NCI-H2029 treated with DMSO at 0.1 percent for 48 hours (cell line): ENCODE measurements at places on chromosomes 2 and 18.

- no peak for DNase-seq
These were observed 543.3 kb upstream of the ID2 start for GRCh38 chr2:8138525-8138922.

DNA sequence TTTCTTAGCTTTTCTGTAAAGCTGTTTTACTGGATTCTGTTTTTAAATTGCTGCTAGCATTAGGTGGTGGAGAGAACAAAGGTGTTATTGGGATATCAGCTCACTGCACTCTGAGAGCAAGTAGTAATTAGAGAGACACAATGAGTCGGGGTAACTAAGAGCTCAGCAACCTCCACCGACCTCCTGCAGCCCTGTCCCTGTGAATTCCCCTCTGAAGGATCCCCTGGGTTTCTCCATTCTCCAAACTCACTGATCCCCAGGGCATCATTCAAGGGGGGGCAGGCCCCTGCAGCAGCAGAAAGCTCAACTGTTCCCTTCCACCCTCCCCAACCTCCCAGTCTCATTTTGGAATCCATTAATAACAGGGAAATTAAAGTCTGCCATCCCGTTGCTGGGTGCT, 73.0 kb downstream of the MTCL1 start:
- no peak for DNase-seq

- no peak for DNase-seq
These were observed 233.3 kb downstream of the AGAP1 start for GRCh38 chr2:235727174-235727573.

- no peak for DNase-seq
These were observed 188.6 kb downstream of the AFF3 start for GRCh38 chr2:99953750-99954149.

GRCh38 chr2:127313406-127313805, 19.5 kb upstream of the ERCC3 start:
- no peak for DNase-seq

DNA sequence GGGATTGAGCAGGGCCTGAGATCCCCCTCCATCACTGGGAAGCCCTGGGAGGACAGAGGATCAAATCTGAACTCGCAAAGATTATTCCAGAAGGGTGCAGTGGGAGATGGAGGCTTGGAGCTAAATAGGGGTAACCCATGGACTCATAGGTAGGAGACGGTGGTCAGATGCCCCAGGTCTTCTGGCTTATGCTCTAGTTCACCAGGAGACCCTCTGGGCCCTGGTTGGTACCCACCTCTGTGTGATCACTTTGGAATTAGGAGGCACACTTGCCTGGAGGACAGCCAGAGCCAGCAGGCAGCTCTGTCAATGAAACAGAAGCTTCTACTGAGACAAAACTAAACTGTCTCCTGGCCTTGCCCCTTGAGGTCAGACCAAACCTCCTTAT, 110.6 kb downstream of the TGFA start:
- no peak for DNase-seq

GRCh38 chr2:147149575-147150240, 695.1 kb upstream of the ACVR2A start:
- no peak for DNase-seq

- DNase-seq, result peak; percentile 85
These were observed 174.6 kb downstream of the NCK2 start for GRCh38 chr2:105919191-105919811.

DNA sequence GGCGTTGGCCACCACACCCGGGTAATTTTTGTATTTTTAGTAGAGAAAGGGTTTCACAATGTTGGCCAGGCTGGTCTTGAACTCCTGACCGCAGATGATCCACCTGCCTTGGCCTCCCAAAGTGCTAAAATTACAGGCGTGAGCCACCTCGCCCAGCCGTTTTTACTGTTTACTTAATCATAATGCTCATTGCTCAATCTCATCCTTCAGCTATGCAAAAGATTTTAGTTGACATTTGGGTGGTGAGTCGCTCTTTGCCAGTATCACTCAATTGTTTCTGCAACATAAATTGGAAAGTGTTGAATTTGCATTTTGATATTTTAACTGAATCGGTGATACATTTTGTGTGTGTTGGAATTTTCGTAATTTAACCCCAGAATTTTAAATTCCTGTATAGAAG, 7.8 kb upstream of the ZNF532 start:
- no peak for DNase-seq

GRCh38 chr2:197109326-197109725, 182.8 kb upstream of the PGAP1 start:
- DNase-seq, result no peak

DNA sequence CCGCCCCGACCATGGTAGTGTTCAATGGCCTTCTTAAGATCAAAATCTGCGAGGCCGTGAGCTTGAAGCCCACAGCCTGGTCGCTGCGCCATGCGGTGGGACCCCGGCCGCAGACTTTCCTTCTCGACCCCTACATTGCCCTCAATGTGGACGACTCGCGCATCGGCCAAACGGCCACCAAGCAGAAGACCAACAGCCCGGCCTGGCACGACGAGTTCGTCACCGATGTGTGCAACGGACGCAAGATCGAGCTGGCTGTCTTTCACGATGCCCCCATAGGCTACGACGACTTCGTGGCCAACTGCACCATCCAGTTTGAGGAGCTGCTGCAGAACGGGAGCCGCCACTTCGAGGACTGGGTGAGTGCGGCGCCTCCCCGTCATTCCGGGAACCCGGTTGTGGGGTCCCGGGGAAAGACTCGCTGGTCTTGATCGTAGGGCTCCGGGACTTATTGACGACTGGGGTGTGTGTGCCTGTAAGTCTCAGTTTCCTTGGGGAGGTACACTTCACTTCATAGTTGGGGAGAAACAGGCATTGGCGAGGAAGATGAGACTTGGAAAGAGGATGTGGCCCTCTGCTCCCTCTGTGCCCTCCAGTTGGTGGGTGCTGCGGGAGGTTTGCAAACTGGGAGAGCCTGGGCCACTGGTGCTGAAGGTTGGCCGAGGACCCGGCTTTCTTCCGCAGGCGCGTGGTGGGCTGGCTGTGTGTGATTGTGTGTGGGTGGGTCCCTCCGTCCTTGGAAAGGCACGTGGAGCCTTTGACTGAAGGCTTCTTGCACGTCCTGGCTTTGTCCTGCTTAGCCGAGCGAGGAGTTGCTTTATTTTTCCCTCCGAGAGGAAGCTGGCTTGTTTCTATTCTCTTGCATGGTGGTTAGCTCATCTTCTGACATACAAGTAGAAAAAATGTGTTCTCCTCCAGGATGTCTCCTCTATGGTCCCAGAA, 886 bp downstream of the PRKCE start:
- DNase-seq, result no peak

GRCh38 chr2:70655786-70656185, 102.2 kb upstream of the TGFA start:
- no peak for DNase-seq

DNA sequence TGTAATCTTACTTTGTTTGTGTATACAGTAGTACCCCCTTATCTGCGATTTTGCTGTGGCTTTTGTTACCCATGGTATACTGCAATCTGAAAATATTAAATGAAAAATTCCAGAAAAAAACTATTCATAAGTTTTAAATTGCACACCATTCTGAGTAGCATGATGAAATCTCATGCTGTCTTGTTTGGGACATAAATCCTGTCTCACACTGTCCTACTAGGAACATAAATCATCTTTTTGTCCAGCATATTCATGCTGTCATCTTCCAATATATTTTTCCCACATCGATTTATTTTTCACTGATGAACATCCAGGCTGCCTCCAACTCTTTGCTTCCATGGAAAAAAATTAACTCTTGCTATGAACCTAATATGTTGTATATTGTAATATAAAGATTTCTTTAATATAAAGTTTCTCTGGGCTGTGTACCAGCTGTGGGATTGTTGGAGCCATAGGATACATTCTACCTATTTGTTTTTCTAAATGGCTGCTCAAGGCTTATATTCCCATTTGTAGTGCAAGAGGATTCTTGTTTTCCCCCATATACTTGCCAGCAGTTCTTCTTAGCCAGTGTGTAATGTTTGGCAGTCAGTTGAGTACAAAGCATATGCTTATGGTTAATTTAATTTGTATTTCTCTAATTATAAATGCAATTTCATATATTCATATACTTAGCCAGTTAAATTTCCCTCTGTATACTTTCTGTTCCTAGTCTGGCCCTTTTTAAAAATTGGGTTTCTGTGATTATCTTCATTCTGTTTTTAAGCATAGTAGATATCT, 114.3 kb upstream of the MYO3B start:
- no peak for DNase-seq

DNA sequence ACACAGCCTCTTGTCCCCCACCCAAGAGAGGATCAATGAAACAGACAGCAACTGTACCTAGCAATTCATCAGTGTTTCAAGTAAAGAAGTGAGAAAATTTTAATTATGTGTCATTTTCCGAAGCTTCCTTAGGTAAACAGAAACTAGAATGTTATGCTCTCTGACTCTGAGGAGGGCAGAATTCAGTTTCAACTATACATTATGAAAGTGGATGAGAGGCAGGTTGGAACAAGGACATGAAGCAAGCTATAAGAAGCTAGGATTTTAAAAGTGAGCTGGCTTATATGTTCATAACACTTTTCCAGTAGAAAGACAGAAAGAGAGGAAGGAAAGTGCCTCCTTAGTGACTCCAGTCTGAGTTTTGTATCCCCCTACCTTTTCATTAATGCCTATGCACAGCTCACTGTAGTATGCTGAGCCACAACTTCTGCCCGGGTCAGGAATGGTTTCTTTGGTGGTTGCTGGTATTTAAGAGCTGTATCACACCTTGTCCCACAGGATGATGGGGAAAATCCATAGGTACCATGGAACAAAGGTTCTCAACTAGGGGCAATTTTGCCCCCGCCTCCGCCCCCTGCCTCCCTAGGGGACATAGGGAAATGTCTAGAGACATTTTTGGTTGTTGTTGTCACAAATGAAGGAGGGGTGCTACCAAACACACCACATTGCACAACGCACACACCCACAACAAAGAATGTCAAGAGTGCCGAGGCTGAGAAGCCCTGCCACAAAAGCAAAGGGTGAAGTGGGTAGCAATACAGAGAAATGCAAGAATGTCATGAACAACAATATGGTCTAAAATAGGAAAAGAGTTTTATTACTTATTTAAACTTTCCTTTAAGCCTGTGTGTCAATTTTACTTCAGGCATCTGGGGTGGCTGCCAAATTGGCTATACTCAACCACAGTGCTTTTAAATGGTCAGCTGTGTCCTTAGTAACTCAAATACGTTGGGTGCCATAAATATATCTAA, 161.0 kb upstream of the ZFP36L2 start:
- DNase-seq, result no peak

GRCh38 chr2:5674026-5674340, 18.2 kb upstream of the SOX11 start:
- no peak for DNase-seq

DNA sequence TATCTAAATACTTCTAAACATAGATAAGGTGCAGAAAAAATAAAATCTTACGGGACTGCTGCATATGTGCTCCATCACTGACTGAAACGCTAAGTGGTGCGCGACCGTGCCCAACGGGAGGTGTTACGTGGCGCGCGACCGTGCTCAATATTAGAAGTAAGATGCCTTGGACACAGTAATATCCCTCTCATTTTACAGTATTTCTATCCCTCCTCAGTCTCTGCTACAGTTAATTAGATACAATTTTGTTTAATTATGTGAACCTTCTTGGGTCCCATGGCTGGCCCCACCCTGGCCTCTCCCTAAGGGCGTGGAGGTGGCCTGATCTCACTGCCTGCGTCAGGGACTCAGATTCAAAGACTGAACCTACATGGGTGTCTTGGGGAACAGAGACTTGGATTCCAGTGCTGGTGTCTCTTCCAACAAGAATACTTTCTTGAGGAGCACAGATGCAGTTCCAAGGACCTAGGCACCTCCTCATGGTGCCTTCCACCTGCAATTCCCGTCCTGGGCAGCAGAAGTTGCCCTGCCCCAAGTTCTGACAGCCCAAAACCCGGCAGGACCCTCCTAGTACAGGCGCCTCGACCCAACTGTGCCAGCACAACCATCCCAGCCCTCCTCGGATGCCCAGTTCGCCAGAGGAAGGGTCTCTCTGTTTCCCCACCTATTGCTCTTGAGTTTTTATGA, 59.2 kb downstream of the PARD6G start:
- no peak for DNase-seq

- no peak for DNase-seq
These were observed 57.2 kb downstream of the CYB5A start for GRCh38 chr18:74234326-74235171.

DNA sequence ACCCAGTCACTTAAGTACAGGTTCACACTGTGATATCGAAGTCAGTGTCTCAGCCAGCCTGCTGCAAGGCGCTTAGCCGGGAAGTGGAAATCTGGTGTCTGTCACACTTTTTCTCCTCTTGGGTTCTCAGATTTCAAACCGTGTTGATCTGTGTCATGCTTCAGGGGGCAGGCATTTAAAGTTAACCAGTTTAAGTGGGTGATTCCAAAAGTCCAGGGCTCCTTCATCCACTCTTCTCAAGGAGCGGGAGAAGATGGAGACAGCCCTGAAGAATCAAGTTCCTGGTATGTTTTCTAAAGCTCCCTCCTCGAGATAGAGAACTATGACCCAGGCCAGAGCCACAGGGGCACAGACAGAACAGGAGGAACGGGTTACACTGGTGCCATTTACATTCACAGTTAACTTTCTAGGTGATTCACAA, 331.7 kb downstream of the GBX2 start:
- no peak for DNase-seq

GRCh38 chr2:183495589-183496267, 371.5 kb downstream of the NUP35 start:
- no peak for DNase-seq

DNA sequence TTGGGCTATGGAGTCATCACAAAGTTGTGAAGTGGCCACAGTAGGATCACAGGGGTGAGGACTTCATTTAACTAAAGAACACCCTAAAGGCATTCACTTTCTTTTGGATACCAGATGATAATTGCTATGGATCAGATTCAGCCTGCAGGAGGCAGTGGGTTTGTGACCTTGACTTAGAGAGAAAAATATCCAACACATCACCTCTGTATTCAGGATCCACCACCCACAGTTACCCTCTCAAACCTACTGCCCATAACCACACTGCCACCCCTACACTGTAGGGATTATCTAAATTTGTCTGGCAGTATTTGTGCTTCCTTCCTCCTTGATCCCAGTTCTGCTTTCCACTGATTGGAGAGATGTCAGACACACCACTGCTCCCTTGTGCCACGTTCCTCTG, 269.4 kb downstream of the MYCN start:
- no peak for DNase-seq

- DNase-seq, result no peak
These were observed 1.6 kb downstream of the TBR1 start for GRCh38 chr2:161417438-161418274.

DNA sequence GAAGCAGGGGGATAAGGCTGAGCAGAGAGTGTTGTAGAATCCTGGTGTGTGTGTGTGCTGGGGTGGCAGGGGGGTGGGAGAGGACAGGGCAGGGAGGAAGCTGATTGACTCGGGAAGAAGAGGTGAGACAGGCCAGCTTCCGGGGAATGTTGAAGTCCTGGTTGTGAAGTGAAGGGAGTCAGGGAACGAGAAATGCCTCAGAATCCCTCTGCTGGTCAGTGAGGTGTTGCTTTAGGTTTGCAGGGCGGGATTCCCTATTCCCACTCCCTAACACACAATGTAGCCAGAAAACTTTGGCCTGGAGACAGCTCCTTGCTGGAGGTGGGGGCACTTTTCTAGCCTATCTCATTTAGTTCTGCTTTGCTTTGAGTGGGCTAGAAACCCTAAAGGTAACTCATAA, 265.1 kb downstream of the HAUS1 start:
- no peak for DNase-seq
